ENCODE measurements at places on chromosomes 2 and 18.
A peak's percentile ranks its signal among the peaks of the same experiment; 100 is the strongest.

GRCh38 chr2:14301331-14301730, 331.2 kb upstream of the LRATD1 start:
- no peak for DNase-seq

DNA sequence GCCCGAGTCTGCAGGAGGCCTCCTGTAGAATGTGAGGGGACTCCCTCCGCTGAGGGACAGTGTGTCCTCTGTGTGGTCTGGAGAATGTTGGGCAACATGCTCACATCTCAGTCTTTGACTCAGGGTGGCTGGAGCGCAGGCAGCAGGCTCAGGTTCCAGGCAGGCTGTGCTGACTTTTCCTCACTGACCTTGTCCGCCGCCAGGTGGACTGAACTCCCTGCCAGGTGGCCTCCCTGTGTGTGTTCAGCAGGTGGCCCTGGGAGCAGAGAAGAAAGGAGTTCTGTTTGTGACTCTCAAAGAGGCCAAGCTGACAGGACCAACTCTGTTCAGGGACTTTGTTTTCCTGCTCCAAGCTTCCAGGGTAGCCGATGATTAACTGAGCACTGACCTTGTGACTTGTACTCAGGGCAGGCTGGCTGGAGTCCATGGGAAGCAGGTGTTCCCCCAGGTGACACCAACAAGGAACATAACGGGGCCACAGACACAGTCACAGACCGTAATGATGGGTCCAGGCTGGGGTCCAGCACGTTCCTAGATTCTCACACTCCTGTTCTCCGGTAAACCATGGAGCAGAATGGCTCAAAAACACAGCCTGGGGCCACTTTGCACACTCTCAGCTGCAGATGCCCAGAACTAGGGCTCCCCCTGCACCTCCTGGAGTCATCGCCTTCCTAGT, 439.8 kb downstream of the RNF144A start:
- no peak for DNase-seq

- no peak for DNase-seq
Measured at GRCh38 chr18:61752973-61753372, 139.8 kb downstream of the RNF152 start.

DNA sequence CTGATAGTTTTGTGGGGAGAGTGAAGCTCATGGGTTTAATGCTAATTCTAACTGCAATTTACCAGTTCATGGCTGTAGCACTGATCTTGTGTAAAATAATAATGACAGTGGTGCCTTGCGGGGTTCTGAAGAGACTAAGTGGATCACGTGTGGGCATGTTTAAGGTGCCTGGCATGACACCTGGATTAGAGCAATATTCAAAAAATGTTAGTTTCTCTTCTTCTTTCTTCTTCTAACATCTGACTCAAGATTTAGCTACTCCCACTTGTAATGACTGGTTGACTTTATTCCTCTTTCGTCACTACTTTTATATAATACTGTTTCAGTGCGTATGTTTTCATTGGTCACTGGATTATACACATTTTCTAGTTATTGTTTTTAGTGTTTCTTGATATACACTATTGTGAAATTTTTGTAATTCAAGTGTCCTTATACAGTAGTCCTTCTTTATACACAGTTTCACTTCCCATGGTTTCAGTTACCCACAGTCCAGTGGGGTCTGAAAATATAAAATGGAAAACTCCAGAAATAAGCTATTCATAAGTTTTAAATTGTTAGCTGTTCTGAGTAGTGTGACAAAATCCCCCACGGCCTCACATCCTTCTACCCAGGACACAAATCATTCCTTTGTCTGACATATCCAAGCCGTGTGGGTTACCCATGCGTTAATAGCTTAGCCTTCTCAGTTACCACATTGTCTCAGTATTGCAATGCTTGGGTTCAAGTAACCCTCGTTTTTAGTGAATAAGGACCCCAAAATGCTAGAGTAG, 662.2 kb upstream of the CNTNAP5 start:
- DNase-seq, result no peak

DNA sequence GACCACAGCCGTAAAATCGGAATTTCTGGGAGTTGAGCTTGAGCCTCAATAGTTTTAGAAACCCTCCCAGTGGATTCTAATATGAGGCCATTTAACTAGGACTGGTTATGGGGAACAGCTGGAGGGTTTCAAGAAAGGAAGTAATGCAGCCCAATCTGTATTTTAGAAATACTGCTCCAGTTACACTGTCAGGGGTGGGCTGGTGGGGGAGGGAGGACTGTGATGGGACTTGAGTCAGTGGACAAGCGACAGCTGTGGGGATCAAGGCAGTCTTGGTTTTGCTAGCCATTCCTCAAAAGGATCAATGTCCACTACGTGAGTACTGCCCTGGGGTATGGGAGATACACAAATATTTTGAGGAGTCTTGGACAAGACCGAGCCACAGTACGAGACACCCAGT, 34.8 kb downstream of the ASB1 start:
- no peak for DNase-seq

GRCh38 chr2:223270548-223270947, 218.6 kb downstream of the KCNE4 start:
- DNase-seq, result no peak

GRCh38 chr2:98909317-98910211, 26.5 kb downstream of the CRACDL start:
- peak; percentile 18 for DNase-seq

DNA sequence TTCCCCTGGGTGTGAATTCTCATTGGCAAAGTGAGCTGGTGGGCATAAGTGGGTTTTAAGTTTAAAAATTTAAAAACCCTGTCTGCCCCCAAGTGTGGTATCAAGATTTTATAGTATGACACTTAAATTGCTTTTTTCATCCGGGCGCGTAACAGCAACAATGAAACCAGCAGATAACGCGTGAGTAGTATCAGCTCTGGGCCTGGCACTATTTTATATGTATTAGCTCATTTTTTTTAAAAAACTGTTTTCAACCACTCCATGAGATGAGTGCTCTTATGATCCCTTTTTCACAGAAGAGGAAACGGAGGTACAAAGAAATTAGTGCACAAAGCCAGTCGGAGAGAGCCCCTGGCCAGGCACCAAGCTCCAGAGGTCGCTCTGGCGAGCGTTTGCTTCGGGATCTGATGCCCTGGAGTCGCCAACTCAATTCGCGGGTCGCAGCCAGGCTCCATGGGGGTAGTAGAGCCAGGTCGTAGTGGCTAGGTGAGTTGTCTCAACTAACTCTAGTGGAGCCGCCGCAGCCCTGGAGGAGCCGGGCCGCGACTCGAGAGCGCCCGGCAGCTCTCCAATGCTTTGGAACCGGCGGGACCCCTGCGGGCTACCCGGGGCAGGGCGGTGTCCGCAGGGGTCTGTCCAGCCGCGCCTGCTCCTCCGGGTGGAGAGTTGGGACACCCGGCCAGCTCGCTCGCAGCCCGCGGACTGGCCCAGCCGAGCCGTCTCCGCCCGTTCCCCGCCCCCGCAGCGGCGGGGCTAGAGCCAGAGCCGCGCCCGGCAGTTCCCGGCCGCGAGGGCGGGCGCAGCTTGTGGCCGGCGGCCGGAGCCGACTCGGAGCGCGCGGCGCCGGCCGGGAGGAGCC, at the start of gene IL1R1:
Gene IL1R1 (plus strand): TSS at position 777 of the 859 bp plus-strand sequence. CDS start 14,979 bp downstream, outside the sequence.
- peak; percentile 84 for DNase-seq

DNA sequence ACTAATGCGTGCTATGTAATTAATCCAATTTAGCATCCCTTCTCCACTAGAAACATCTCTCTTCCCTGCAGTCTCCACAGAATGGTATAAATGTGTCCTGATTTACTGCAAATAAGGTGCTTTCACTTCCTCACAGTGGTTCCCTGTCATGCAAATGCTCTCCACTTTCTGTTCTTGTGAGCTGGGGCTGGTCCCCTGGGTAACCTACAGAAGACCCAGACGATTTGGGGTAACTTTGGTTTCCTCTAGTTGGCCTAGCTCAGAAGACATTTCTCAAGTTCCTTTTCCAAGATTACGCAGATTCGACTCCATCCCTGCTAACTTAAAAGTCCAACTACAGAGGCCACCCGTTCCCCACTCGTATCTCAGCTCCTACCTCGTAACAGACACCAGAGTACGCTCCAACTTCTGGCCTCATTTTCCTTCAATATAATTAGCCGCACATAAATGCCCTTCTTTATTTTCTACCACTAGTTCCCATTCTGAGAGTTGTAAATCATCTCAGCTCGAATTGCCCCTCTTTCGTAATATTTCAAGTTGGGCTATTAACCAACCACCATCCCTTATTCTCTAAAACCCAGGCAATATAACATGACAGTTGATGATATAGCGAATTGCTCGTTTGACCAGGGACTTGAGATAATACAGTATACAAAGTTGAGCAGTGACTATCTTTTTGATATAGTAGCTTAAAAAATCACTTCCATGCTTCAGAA, 28.8 kb upstream of the NEDD4L start:
- DNase-seq, result peak; percentile 11

DNA sequence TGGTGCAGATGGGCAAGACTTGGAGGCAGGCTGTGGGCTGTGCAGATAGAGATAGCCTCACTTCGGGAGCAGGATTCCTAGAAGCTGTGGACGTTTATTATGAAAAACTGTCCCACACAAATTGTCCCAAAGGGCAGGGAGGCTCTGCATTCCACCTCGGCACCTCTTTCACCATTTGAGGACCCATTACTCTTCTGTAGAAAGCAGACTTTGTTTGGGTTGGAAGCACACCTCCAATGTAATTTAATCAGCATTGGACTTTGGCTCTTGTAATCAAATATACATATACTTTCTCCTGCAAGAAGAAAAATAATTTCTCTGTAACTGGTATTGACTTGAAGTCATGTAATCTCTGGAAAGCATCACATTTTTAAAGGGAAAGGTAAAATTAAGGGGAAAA, 8.5 kb downstream of the ONECUT2 start:
- no peak for DNase-seq

DNA sequence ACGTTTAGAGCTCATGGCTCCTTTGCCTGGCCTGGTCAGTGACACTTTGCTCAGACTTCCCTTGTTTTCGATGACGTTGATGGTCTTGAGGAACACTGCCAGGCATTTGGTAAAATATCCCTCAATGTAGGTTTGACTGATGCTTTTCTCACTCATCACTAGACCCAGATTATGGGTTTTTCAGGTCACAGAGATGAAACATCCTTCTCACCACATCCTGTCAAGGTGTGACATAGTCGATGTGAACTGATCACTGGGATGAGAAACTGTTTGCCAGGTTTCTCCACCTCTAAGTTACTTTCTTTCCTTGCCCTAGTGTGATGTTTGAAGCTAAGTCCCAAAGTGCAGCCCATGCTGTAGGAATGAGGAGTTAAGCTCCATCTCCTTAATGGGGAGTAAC, 81.5 kb downstream of the AFF3 start:
- no peak for DNase-seq

DNA sequence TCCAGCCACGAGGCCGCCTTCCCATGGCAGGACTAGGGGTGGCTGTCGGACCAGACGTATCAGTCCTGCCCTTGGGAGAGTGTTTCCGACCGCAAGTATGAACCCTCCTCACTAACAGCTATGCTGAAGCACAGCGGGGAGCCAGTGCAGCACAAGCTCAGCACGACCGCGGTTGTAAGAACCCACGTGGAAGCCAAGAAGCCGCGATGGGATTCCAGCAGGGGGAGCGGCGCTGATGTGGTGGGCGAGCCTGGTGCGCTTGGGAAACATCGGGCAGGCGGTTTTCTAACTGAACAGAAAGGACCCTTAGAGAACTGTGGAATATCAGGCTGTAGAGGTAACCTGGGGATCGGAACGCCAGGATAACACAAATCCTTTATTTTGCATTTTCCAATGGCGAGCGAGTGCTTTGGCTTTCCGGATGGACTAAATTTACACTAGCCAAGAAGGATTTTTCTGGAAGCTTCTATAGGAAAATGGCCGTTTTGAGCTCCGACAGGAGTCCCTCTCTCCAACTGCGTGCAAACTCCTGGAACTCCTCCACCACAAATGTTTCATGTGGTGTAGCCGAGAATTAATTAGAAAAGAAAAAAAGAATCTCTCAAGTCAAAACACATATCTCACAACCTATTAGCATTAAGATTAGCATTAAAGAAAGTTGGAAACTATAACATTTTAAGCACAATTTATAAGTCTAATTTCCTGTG, 132.0 kb upstream of the MYCN start:
- DNase-seq, result no peak

GRCh38 chr2:187543488-187543887, 10.7 kb downstream of the TFPI start:
- DNase-seq, result no peak

- no peak for DNase-seq
Measured at GRCh38 chr18:50427896-50428295, 53.0 kb downstream of the SKA1 start.

DNA sequence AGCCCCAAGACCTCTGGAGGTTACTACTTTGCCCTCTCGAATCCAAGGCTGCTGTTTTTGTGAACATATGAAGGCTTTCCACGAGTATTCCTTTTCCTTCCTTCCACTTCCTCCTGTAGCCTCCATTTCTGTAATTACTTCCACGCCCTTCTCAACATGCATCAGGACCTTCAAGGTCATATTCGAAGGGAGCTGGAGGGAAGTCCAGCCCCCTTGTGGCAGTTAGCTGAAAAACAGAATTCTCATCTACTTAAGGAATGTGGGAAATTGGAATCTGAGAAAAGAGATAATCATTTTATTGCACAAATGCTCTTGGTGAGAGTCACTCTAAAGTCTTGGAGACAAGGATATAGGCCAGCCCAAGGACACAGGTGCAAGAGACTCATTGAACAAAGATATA, 1000.2 kb downstream of the TDRD15 start:
- no peak for DNase-seq
